Mucosa of descending colon (tissue), 3 donors: ENCODE measurements at places on chromosomes 2 and 18. TPM values are rescaled to one million over a fixed set of nuclear protein-coding genes. Genes with fewer than 3 reads are reported as not detected.

Gene CDH20
- not detected for total RNA-seq

Gene CCDC121
- 4.0 TPM for total RNA-seq

Gene CRYGC
- total RNA-seq, result not detected

Gene MTCL1
- total RNA-seq, result 4.1 TPM

Gene PLGLB1
- 5.4 TPM for total RNA-seq

Gene ACTG2
- total RNA-seq, result 53.1 TPM

Gene PROKR1
- total RNA-seq, result 0.73 TPM

Gene ZNF532
- 11.2 TPM for total RNA-seq

Gene CDK5R2
- total RNA-seq, result 0.39 TPM

Gene RNF149
- total RNA-seq, result 50.5 TPM

Gene RAD51AP2
- not detected for total RNA-seq

Gene ALLC
- total RNA-seq, result not detected

Gene ATRAID
- 82.0 TPM for total RNA-seq

Gene TPO
- 5.7 TPM for total RNA-seq

Gene PDCD1
- total RNA-seq, result 0.70 TPM

Gene GRB14
- total RNA-seq, result 0.77 TPM

Gene SLC39A6
- total RNA-seq, result 6.6 TPM

Gene FAP
- total RNA-seq, result 4.0 TPM

Gene GPR17
- 0.51 TPM for total RNA-seq

Gene HTR2B
- 0.17 TPM for total RNA-seq

Gene DOK6
- 2.2 TPM for total RNA-seq

Gene CSRNP3
- 4.6 TPM for total RNA-seq

Gene SLC19A3
- 4.5 TPM for total RNA-seq

Gene IRS1
- total RNA-seq, result 29.0 TPM

Gene KCNK3
- 0.92 TPM for total RNA-seq

Gene C18orf54
- 2.1 TPM for total RNA-seq

Gene OTOS
- not detected for total RNA-seq

Gene FAM237A
- total RNA-seq, result not detected

Gene ABCG8
- 0.06 TPM for total RNA-seq

Gene KDM3A
- total RNA-seq, result 36.1 TPM

Gene GAREM2
- 8.8 TPM for total RNA-seq

Gene VWC2L
- not detected for total RNA-seq
